GM03348 (cell line): ENCODE measurements at places on chromosomes 1 and 21.
A peak's percentile ranks its signal among the peaks of the same experiment; 100 is the strongest.

- no peak for DNase-seq
These were observed 79.7 kb downstream of the KIF26B start for GRCh38 chr1:245234217-245235081.

- DNase-seq = no peak
These were observed 61.9 kb upstream of the C1orf21 start for GRCh38 chr1:184324972-184325371.

DNA sequence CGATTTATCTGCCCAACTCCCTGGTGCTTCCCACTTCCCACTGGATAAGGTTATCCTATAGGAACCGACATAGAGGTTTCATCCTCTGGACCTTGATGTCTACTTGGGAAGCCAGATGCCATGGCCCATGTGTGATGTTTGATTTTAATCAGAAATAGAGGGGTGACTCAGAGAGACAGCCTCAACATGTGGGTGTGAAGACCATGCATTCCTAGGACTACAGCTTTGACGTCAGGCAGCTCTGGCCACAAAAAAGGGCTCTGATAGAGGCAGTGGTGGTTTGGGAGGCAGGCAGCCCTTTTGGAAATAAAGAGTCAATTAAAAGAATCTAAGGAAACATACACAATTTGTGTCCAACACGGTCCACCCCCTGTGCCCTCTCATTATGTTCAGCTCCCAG, 5.2 kb upstream of the SH2D2A start:
- peak; percentile 75 for DNase-seq

DNA sequence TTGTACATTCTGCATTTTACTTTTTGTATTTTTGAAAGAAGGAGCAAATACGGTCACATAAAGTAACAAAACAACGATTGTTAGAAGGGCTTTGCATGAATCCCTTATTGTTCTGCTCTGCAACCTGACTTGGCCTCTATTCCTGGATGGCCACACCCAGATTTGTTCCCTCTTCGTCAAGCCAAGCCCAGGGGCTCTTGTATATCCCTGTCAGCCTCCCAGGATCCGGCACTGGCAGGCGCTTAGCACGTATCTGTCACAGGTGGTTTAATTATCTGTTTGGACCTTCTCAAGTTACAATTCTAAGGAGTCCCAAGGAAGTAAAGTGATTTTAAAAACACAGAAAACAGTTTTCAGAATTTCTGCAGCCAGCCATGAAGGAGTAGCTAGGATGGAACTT, 28.0 kb downstream of the CRYAA start:
- no peak for DNase-seq

DNA sequence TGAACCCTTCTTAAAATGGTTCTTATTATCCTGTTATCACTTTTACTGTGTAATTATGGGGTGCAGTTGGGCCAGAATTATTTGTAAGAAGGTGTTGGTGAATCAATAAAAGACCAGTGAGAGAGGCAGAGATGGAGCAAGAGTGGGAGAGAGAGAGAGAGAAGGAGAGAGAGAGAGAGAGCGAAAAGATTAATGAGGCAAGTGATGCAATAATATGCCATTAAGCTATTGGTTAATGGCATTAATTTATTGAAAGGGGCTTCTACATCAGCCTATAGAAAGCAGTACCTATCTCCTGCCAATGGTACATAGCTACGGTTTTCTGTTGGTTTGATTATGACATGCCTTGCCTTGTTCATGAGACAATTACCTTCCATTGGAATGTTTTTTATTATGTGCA, 388.7 kb downstream of the RPS6KC1 start:
- no peak for DNase-seq

- DNase-seq = peak; percentile 1
These were observed 49.4 kb downstream of the CAPN9 start for GRCh38 chr1:230796626-230797025.

DNA sequence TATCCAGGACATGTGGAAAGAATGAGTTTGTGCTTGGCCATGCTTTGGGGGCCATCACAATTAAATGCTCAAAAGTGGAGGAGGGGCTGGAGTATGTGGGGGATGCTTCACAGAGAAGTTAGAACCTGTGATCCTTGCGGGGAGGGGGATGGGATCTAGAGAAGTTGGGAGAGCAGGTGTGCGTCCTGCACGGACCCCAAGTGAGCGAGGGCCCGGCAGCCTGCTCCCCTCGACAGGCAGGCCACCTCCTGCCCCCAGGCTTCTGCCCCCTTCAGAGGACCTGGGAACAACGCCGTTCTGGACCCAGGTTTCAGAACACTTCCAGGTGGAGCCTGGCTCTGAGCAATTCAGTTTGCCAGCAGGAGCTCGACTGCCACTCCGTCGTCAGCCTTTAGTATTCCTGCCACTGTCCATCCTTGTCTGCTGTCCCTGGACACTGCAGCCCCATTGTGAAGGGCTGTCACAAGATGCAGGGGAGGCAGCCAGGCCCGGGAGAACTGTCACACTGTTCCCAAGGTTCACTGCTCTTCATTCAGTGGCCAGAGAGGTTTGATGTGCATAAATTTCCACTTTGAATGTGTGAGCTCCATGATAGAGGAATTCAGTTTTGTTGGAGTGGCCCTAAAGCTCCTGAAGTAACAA, 112.2 kb downstream of the DHRS3 start:
- no peak for DNase-seq

- DNase-seq = peak; percentile 33
These were observed 5.4 kb downstream of the FOXO6 start for GRCh38 chr1:41366455-41367287.

DNA sequence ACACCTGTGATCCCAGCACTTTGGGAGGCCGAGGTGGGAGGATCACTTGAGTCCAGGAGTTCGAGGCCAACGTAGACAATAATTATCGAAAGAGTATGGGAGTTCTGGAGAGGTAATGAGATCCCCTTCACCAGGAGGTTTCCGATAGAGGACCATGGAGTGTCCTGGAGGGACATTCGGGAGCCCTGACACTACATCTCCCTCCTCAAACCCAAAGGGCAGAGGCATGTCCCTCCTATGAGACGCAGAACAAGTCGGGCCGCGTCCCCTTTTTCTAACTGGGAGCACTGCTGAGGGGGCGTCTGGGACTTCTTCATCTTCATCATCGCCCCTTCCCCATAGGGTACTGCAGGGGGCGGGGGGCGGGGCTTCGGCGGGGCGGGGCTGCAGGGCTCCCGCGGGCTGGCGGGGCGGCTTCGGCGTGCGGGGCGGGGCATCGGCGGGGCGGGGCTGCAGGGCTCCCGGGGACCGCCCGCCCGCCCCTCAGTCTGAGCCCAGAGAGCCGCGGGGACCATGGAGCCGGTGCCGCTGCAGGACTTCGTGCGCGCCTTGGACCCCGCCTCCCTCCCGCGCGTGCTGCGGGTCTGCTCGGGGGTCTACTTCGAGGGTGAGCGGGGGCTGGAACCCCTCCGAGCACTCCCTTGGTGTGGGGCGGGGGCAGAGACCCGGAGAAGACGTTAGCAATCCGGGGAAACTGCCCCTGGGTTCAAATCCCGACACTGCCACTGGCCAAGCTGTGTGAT, at the start of gene THEMIS2:
THEMIS2 (plus strand) TSS at position 486 of the 743 bp plus-strand sequence; CDS start at position 514, 28 bp downstream.
- DNase-seq = peak; percentile 95

DNA sequence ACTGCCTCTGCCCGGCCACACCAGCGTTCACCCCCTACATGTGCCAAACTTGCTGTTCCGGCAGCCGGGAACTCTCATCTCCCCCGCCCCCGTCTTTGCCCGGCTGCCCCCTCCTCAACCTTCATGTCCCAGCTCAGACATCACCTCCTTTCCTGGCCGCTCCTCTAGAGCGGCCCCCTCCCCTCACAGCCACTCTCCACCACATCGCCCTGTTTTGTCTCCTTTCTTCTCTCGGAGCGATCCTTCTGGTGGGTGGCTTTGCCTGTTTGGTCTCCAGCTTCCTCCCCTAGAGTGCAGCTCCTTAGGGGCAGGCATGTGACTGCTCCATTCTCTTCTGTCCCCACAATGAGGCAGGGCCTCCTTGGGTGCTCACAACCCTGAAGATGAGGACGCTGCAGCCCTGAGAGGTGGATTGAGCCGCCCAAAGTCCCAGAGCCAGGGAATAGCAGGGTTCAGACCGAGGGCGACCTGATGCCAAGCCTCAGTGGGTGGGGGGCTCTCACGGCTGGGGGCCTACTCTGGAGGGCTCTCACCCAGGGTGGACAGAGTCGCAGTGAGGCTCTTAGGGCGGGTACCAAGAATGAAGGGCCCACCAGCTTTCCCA, 44.9 kb upstream of the ECE1 start:
- DNase-seq = no peak

DNA sequence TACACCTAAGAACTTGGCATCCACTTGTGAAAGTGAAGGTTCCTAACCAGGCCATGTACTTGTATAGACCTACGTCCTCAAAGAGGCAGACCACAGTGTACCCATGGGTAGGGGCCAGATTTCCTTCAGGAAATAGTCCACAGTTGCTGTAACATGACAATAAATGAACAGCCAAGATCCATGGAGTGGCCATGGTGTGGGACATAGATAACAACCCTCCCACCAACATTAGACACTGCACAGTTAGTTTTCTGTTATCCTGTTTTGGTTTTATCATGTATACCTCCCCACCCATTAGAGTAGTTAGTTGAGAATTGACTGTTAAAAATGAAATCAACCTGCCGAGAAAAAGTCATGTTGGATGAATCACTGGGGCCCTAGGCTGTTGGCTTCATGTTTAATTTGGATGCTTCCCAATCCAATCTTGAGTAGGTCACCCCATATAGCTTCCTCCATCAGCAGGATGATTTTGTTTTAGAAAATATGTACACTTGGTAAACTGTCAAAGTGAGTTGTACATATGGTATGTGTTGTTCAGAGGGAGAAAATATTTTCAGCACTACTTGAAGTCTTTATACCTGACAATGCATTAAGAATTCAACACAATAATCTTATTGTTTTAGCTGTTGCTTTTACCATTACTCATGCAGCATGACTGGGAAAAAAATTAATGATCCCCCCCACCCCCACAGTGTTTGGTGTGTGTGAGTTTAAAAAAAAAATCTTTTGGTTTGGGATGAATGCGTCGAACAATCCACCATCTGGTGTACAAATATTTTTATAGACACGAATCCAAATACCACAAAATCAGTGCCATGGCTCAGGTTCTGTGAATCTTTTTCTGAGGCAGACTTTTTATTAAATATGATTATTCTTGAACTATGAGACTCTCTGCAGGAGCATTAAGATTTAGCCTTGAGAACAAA, 88.3 kb upstream of the ARHGAP29 start:
- DNase-seq = peak; percentile 84

DNA sequence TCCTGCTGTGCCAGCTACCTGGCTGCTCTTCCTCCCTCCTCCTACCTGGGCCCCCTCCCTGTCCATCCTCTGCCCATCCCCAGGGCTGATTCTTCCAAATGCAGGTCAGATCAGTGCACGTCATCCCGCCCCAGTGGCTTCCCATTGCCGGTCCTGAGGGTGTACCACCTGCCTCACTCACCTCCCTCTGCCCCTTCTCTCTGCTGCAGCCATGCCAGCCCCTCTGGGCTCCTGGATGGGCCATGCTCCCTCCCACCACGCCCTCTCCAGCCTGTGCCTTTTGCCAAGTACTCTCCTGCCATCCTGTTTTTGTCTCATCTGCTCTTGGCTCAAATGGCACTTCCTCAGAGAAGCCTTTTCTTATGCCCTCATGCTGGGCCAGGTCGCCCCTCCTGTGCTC, 95.8 kb downstream of the ARHGEF10L start:
- DNase-seq = no peak

DNA sequence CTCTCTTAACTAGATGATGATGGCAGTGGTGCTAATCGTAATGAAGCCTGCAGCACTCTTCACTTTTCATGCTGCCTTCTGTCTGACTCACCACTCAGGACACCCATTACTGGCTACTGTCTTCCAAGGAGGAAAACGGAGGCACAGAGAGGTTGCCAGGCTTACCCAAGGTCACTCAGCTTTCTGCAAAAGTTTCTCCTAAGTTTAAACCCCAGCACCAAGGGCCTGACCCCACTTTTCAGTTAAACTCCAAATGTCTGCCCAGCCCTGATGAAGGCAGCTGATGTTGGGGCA, 78.1 kb upstream of the RUNX3 start:
- DNase-seq = no peak

- no peak for DNase-seq
These were observed 166.7 kb upstream of the BEND5 start for GRCh38 chr1:48943393-48943792.

DNA sequence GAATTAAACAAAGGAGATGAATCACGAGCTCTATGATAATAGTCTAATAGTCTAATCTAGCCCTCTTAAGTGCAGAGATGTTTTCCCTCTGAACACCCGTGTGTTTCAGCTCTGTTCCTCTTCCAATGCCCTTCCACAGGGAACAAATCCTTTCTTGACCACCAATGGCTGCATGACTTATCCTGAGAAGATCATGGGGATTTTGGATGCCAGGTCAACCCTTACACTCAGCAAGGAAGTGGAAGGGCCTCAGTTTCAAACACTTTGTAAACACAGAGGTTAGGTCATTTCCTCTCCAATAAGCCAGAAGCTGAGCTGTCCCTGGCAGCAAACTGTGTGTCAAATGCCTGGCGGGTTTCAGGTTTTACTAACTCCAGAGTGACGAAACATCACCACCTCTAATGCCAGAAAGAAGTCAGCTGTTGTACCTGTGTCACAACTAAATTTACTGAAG, 200.0 kb downstream of the GABPA start:
- DNase-seq = peak; percentile 78

DNA sequence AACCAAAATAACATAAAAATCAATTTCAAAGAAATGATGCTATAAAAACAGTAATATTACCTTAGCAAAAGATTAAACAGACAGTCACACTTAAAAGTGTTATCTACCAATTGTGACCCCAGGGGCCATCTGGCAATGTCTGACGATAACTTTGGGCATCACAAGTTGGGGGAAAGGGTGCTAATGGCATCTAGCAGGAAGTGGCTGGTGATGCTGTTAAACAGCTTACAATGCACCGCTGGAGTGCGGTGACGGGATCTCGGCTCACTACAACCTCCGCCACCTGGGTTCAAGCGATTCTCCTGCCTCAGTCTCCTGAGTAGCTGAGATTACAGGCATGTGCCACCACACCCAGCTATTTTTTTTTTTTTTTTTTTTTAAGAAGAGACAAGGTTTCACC, 27.6 kb downstream of the NUP133 start:
- no peak for DNase-seq

- DNase-seq = no peak
These were observed 430.9 kb downstream of the HLX start for GRCh38 chr1:221310180-221310579.

DNA sequence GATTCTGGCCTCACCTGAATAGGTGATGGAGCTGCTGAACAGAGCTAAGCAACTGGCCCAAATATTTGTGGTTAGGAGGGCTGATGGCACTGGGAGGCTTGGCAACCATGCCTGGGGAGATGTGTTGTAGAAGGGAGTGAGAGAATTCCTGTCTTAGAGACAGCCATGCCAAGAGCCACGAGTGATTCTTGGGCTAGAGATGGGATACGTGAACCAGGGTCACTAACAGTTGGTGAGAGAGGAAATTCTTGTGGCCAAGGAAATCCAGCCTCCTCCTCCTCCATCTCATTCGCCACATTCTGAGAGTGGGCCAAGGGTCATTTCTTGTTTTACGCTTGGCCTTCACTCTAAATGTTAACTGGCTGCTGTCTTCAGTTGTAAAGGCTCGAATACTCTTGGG, 46.3 kb downstream of the NGF start:
- no peak for DNase-seq

DNA sequence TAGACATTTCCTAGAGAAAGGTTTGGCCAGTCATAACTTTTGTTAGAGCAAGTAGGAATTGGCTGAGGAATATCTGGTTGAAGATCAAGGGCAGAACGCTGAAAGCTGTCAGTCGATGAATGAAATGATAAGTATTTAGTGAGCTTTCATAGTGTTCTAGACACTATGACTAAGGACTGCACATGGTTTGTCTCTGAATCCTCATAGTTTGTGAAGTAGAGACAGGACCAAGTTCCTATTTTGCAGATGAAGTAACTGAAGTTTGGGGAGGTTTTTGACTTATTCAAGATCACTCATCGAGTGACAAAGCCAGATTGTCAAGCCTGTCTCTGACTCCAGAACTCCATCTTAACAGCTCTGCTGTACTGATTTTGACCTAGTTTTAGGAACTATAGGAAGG, 4.7 kb downstream of the ELOA start:
- no peak for DNase-seq
